Substantia nigra (tissue), 51 donors: ENCODE measurements at places on chromosomes 13 and 19.

DNA sequence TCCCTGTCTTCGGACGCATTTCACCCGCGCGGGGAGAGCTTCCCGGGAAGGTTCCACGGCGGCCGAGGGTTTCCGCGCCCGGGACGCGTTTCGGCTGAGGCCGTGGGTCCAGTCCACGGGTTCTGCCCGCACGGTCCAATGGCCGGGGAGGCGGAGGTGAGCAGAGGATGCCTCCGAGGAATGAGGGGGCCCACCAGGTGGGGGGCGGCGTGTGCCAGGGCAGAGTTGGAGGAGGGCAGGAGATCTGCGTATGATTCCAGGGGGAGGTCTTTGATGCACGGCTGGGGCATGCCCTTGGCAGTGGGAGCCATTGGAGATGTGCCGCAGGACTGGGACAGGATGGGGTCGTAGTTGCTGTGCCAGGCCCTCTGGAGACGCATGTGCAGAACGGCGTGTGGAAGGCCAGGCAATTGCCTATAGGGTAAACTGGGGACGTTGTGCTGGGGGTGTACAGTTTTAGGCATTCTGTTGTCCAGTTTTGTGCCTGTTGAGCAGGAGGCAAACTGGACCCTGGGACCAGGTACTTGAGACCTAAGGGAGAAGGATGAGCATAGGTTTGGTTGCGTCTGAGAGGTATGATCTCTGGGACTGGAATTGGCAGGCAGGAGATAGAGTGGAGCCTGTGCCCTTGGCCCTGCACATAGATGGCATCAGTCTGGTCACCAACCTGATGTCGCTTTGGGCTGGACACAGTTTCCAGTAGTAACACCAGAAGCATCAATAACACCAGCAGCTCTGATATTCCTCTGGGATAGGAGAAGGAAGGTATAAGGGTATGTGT is 751 bp downstream of the ZNF584 start:
- no peak for DNase-seq

- DNase-seq: no peak
These were observed 61.8 kb downstream of the RXFP2 start for GRCh38 chr13:31801088-31801487.

- DNase-seq: no peak
These were observed 35.0 kb upstream of the ADGRE5 start for GRCh38 chr19:14346279-14346678.

- DNase-seq: no peak
These were observed 68.2 kb downstream of the ITGBL1 start for GRCh38 chr13:101520672-101521071.

DNA sequence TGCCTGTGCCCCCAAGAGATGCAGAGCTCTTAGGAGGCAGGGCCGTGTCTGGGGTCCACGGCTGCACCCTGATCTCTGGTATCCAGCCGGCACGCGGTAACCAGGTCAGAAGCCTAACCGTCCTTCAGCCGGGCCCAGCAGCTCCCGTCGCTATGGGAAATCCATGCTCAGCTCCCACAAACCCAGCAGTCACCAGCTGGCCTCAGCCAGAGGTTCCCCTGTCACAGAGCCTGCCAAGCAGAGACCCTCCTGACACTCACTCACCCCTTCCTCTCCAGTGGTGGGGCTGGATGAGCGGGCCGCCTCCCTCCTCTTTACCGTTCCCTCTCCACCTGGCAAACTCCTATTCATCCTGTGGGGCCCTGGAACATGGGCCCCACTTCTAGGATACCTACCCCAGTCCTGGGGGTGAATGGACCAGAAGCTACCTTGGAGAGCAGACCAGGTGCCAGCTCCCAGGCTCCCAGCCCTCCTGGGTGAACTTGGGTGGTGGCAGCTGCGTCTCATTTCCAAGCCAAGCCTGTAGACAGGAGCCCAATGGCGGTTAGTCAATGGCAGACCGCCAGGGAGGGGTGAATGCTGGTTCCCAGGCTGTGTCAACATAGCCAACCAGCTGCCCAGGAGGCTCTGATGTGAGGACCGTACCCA is 21.4 kb upstream of the TCF3 start:
- no peak for DNase-seq

DNA sequence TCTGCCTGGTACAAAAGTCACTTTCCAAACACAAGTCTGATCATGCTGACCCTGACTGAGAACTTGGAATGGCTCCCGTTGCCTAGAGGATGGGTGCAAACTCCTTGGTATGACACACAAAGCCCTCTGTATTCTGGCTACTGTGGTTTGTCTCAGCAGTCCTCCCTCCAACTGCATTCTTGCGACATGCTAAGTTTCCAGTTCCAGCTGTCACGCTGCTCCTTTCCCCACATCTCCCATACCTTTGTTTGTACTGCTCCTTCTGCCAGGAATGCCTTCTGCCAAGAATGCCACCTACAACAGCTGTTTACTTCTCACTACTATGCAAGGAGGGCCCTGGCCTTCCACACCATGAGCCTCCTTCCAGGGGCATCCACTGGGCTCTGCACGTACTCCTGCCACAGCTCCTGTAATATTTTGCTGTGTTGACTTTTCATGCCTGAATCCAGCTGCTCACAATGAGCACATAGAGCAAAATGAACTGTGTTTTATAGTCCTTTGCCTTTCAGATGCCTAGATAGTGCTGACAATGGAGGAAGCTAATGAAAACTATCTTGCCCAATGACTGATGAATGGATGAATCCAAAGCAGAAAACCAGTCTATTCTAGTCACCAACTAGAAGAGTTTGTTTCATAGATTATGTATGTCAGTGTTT is 543.7 kb downstream of the EFNB2 start:
- peak; percentile 11 for DNase-seq

DNA sequence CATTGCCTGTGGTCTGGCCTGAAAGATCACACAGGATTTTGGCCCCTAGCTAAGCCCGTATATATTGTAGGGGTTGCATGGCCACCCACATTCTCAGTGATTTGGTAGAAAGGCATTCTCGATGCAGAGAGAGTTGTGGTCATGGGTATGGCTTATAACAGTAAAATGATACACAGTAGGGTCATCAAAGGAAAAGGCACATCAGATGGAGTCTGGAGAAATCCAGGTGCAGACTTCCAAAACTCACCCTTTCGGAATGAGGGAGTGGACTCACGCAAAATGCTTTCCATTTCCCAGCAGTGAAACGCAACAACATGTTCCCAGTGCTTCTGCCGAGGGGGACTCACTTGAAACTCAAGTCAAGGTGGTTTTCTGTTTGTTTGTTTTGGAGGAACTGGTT is 802.5 kb upstream of the SLITRK1 start:
- no peak for DNase-seq

GRCh38 chr13:110116072-110116487 is 190.9 kb downstream of the COL4A1 start:
- no peak for DNase-seq

GRCh38 chr19:873561-874041 is 14.1 kb downstream of the CFD start:
- DNase-seq: no peak

GRCh38 chr13:43983373-43983772 is 103.7 kb downstream of the LACC1 start:
- DNase-seq: no peak
